Esophagus (tissue), 2 donors: ENCODE measurements at places on chromosomes 12 and 14. TPM values are rescaled to one million over a fixed set of nuclear protein-coding genes. Genes with fewer than 3 reads are reported as not detected.

The PIK3C2G gene
- polyA plus RNA-seq = 2.1 TPM

The ALG10B gene
- 0.84 TPM for polyA plus RNA-seq

The EEF1AKMT3 gene
- 2.4 TPM for polyA plus RNA-seq

The BICDL1 gene
- polyA plus RNA-seq = 54.7 TPM

The OTX2 gene
- not detected for polyA plus RNA-seq

The KLRK1 gene
- polyA plus RNA-seq = 3.8 TPM

The PRR4 gene
- polyA plus RNA-seq = 2.1 TPM

The YARS2 gene
- 11.8 TPM for polyA plus RNA-seq
